Cardiac muscle cell (in vitro differentiated cells and primary cell): ENCODE measurements at places on chromosomes 2 and 18. TPM values are rescaled to one million over a fixed set of nuclear protein-coding genes. Genes with fewer than 3 reads are reported as not detected.

Gene LYG2
- not detected in 2 replicates for polyA plus RNA-seq

Gene VPS4B
- polyA plus RNA-seq = 14.6 and 15.5 TPM in 2 replicates

Gene PLEK
- polyA plus RNA-seq = 0.21 TPM in 1 of 2 replicates, not detected in the other

Gene NFATC1
- polyA plus RNA-seq = 11.7 and 19.0 TPM in 2 replicates

Gene CFAP65
- 0.12 and 0.45 TPM in 2 replicates for polyA plus RNA-seq

Gene ERBB4
- 42.1 and 54.6 TPM in 2 replicates for polyA plus RNA-seq

Gene INPP5D
- 1.7 and 4.5 TPM in 2 replicates for polyA plus RNA-seq

Gene C2orf78
- polyA plus RNA-seq = not detected in 2 replicates

Gene CCDC74B
- polyA plus RNA-seq = 7.8 and 10.9 TPM in 2 replicates

Gene FSHR
- 0.82 and 2.2 TPM in 2 replicates for polyA plus RNA-seq

Gene LIMS3
- polyA plus RNA-seq = 5.2 and 5.7 TPM in 2 replicates

Gene IL18R1
- polyA plus RNA-seq = 0.04 and 0.47 TPM in 2 replicates

Gene ADGRF3
- 0.33 and 0.56 TPM in 2 replicates for polyA plus RNA-seq

Gene RAPGEF4
- polyA plus RNA-seq = 5.3 and 9.4 TPM in 2 replicates

Gene GREB1
- 27.1 and 36.8 TPM in 2 replicates for polyA plus RNA-seq

Gene VWC2L
- 0.10 and 0.36 TPM in 2 replicates for polyA plus RNA-seq

Gene RNU2-63P
- 1.7 TPM in 1 of 2 replicates, not detected in the other for polyA plus RNA-seq

Gene TUBA4B
- polyA plus RNA-seq = not detected in 2 replicates

Gene VIL1
- polyA plus RNA-seq = 0.52 and 0.65 TPM in 2 replicates

Gene C18orf63
- polyA plus RNA-seq = not detected in 2 replicates

Gene BOLL
- polyA plus RNA-seq = 0.21 and 0.44 TPM in 2 replicates

Gene RTN4
- 205 and 223 TPM in 2 replicates for polyA plus RNA-seq

Gene STON1
- polyA plus RNA-seq = 4.9 and 7.5 TPM in 2 replicates

Gene LRRC30
- polyA plus RNA-seq = not detected in 2 replicates

Gene CCDC141
- 134 and 260 TPM in 2 replicates for polyA plus RNA-seq

Gene EPC2
- polyA plus RNA-seq = 2.1 and 2.4 TPM in 2 replicates

Gene LBX2
- polyA plus RNA-seq = 1.7 TPM in 1 of 2 replicates, not detected in the other

Gene GYPC
- polyA plus RNA-seq = 69.7 and 74.1 TPM in 2 replicates

Gene LAMA1
- 11.4 and 20.8 TPM in 2 replicates for polyA plus RNA-seq
